Activated CD8-positive, alpha-beta memory T cell treated with anti-CD3 and anti-CD28 coated beads, Interleukin-2, amount 50 U/mL, for 4 hours (primary cell): ENCODE measurements at places on chromosomes 2 and 18.

DNA sequence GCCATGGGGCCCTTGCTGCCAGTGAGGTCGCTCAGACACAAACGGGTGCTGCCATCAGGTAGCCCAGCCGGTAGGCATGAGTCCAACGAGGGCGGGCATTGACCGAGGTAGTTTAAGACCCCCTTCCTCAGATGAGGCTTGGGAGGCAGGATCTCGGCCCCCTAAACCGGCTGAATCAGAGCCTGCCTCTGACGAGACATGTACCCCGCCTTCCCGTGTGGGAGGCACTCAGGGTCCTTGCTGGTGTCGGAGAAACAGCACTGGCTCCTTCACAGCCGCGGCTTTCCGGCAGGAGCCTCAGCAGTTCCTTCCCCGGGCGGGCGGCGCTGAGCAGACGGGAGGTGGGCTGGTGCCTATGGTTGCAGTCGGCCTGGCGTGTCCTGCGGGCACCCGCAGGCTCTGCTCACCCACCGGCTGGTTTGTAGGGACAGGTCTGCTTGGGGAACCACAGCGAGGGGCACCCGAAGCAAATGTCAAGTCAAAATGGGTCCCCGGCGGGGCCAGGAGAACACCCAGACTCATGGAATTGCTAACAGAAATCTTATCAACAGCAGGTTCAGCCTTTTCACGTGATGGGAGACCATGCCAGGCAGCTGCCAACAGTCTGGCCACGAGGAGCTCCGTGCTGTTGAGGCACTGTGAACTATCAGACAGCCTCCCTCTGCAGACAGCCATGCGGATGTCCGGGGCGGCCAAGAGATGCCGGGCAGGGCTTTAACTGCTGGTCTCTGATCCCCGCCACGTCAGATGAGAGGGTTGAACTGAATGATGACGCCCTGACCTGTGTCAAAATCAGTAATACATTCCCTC, 2.8 kb downstream of the KCNG2 start:
- no peak for DNase-seq

GRCh38 chr2:191302459-191303139, 57.4 kb downstream of the MYO1B start:
- peak; percentile 17 for DNase-seq

GRCh38 chr2:237920673-237921072, 46.1 kb upstream of the UBE2F start:
- no peak for DNase-seq

GRCh38 chr2:205357732-205358131, 324.6 kb upstream of the NRP2 start:
- no peak for DNase-seq

GRCh38 chr2:73232403-73233153, 461 bp downstream of the PRADC1 start:
- no peak for DNase-seq

GRCh38 chr2:178401994-178402437, 49.0 kb downstream of the PRKRA start:
- DNase-seq = no peak

- DNase-seq = no peak
These were observed 68.3 kb downstream of the FAM117B start for GRCh38 chr2:202703091-202703490.
